ENCODE measurements at places on chromosomes 7 and 10.

DNA sequence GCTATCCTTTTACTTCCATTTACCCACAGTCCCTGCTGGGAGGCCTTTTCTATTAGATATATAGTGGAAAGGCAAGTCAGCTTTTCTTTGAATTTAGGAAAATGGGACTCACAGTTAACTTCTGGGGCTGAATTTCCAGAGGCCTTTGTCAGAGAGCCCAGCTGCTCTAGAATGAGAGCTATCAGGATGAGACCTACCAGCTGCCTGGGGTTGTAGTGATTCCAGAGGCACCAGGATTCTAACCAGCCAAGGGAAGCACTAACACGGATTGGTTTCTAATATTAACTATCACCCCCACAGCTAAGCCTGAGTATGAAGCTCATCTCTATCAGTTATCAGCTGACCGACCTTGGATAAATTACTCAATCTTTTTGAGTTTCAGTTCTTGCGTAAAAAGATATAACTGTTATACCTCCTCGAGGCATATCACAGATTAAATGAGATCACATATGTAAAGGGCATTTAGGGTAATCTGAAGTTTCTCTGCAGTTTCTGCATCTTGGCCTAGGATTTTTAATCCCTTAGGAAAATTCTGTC is 56.6 kb upstream of the CALD1 start:
- no peak for DNase-seq

- DNase-seq, result no peak
These were observed 803.1 kb downstream of the PCDH15 start for GRCh38 chr10:53997953-53998352.

- no peak for DNase-seq
These were observed 43.6 kb upstream of the CDK14 start for GRCh38 chr7:90552521-90552920.

- DNase-seq, result peak; percentile 23
These were observed 14.7 kb upstream of the CAMK2G start for GRCh38 chr10:73889014-73889413.
